ENCODE measurements at places on chromosomes 3 and 15.

GRCh38 chr3:71273453-71273852 is 310.1 kb downstream of the FOXP1 start:
- DNase-seq, result no peak

DNA sequence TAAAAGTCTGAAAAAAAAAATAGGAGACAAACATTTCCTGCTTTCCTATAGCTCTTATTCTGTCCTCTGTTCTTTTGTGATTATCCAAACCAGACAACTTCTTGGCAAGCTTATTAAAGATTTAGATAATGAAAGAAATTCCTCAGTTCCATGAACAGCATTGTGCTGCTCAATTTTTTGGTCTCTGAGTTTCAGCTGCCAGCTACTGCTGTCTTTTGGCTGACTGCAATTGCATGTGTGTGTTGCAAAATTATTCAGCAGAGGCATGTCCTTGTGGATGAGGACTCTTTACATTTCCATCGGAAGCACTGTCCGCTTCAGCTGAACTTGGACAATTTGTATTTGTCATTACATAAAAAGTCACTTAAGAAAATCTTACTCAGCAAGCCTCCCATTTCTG is 397.3 kb upstream of the RASGRP1 start:
- no peak for DNase-seq

DNA sequence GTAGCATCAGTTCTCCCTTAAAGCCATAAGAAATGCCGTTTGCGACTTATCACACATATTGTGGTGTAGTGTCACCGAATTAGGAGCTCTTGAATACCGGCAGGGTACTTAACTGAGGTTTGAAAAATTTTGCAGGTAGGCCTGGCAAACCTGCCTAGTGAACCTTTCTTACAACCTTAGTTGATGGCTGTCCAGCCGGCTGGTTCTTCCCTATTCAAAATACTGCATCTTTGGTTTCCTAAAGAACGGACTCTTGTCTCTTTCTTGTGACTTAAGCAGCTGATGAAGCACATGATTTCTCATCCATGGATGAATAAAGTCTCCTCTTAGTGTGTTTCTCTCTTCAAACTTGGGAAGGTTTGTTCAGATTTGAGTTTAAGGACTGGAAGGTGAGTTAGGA is 1.5 kb downstream of the RAB7A start:
- no peak for DNase-seq

- no peak for DNase-seq
Measured at GRCh38 chr3:197753263-197753662, 3.6 kb downstream of the FYTTD1 start.

DNA sequence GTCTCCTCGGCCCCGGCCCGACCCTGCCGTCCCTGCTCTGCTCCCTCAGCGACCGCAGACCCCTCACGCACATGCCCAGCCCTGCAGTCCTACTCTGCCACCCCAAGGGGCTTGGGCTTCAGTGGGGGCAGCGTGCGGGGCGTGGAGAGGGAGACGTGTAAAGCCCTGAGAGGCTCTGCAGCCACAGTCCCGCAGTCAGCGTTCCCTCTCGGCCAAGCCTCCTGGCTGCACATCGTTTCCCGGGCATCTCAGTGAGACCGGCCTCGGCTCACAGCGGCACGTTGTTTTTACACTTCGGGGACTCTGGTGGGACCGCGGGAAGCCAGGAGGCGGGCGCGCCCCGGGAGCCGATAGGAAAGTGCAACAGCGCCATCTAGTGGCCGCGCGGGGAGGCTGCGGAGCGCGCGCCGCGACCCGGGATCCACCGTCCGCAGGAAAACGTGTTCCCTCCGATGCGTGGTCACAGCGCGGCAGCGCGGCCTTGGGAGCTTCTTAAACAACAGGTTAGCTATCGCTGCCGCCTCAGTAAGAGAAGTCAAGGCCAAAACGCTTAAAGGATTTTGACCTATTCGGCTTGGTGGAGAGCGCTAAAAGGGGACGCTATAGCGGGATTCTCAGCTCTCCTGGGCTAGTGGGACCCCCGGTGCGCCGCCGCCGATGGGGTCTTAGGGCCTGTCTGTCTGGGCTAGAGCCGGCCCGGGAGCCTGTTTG is 226.8 kb upstream of the IGF1R start:
- DNase-seq, result no peak

GRCh38 chr15:60381148-60381788 is 16.5 kb downstream of the ANXA2 start:
- peak; percentile 16 for DNase-seq

GRCh38 chr3:10737785-10738184 is 78.2 kb upstream of the SLC6A11 start:
- no peak for DNase-seq

DNA sequence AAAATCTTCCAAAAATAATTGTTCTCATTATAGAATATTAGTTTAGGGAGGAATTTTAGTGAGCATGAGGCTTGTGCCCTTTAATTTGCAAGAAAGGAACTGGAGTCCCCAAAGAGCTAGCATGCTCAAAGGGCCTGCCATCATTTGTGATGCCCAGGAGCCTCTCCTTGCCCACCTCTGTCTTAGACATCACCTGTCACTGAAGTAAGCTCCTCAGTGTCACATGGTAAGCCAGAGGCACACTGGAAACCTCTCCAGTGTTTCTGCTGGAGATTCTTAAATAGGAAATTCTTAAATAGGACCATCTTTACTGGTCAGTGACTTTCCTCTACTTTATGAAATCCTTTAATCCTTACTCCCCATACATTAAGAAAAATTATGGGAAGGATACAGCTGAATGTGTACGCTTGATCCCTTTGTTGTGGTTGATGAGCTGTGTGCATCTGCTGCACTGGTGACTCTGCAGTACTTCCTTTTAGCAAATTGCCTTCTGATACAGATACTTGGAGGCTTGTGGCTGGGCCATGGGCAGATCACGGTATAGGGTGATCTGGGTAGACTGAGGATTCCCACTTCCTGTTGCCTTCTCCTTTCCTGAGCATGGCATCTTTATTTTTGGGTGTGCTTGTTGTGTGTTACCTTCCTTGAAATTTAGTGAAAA is 197.4 kb downstream of the KLHL25 start:
- no peak for DNase-seq

DNA sequence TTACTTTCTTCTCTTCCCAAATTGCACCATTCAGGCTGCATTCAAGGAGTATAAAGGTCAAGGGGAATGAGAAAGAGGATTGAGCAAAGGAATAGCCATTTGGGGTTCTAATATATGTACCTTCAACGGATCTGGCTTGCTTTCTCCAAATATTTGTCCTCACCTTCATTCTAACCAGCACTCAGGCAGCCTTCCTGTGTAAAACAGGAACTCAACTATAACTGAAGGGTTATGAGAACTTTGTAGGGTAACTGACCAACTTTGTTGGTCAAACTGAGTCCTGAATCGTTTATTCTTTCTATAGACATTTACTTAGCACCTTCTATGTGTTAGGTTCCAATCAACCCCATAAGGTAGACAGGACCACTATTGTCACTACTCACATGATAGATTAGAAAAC is 5.1 kb upstream of the CPOX start:
- DNase-seq, result no peak
